T-helper 17 cell (primary cell): ENCODE measurements at places on chromosomes 4 and X. TPM values are rescaled to one million over a fixed set of nuclear protein-coding genes. Genes with fewer than 3 reads are reported as not detected.

Gene HCCS
- 7.1 TPM for total RNA-seq

Gene MFAP3L
- total RNA-seq, result 3.1 TPM

Gene TKTL2
- total RNA-seq, result 0.10 TPM

Gene APLN
- total RNA-seq, result not detected

Gene TRMT2B
- total RNA-seq, result 35.3 TPM

Gene L1CAM
- total RNA-seq, result 2.3 TPM

Gene KDM6A
- total RNA-seq, result 60.7 TPM
